ENCODE measurements at places on chromosomes 12 and 14.

- no peak for DNase-seq
Measured at GRCh38 chr14:83300476-83301064, 1766.9 kb upstream of the SEL1L start.

GRCh38 chr12:24906141-24906540 lies 42.8 kb downstream of the BCAT1 start:
- no peak for DNase-seq

- no peak for DNase-seq
Measured at GRCh38 chr14:99148861-99149610, 123.0 kb downstream of the BCL11B start.

GRCh38 chr14:31360919-31361662 lies 59.3 kb downstream of the HEATR5A start:
- no peak for DNase-seq

- DNase-seq: no peak
Measured at GRCh38 chr12:102504280-102504679, 23.9 kb upstream of the IGF1 start.

- no peak for DNase-seq
Measured at GRCh38 chr12:14605401-14605989, 37.8 kb upstream of the PLBD1 start.

DNA sequence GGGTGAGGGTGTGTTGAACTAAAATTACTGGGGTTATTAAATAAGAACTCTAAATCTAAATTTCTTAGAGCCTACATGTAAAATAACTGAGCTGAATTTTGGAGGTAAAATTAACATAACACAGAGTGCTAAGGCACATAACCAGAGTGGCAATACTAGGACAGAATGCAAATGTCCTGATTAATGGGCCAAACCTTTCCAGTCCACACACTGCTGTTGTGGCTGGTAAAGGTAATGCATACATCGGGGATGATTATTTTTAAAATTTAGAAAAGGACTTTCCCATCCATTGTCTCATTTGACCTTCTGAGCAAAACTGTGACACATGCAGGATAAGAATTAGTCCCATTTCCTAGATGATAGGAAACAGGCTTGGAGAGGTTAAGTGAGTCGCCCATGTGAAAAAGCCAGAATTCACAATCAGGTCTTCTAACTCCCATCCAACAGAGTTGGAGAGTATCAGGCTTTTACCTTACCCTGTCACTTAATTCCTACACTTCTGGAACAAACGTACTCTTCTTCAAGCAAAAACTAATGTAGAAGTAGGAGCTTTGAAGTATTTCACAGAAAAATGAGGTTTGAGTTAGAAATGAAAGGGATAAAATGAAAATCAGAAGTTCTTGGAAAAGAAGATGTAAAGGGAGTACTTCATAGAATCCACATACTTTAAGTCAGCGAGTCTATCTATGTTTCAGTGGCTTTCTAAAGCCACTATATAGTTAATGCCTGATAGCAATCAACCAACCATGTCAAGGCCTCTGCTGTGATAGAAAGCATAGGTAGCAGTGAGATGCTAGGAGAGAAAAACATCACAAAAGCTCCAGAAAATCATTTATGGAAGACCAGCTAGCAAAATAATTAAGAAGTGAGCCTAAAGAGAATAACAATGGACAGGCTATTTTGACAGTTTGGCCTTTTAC lies 334.9 kb upstream of the DIO2 start:
- no peak for DNase-seq

GRCh38 chr14:54206516-54206915 lies 190.3 kb upstream of the CDKN3 start:
- peak; percentile 23 for DNase-seq

DNA sequence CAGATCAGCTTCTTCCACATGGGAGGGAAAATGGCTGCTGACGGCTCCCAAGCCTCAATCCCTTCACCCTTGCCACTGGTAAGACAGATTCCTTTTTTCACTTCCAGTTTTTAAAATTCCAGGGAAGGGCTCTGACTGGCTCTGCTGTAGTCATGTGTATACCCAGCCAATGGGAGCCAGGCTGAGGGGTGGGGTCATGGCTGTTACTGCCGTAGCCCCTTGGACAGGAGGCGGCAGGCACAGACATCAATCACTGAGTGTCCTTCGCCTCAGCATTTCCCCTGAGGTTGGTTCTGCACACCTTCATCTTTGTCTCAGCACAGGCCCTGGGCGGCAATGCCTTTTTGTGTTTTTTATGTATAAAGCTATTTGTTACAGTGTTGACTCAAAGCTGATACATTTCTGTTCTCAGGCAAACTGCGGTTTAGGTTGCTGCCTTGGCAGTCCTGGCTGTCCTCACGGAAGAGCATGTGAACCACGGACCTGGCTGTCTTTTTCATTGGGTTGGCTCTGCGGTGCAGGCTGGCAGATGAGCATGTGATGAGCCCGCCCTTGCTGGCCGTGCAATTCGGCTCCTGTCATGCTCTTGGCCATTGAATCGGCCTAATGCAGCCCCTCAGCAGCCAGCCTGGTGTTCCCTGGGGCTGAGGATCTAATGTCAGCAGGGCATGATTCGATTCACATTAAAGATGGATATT lies 74.3 kb downstream of the PPM1A start:
- no peak for DNase-seq

DNA sequence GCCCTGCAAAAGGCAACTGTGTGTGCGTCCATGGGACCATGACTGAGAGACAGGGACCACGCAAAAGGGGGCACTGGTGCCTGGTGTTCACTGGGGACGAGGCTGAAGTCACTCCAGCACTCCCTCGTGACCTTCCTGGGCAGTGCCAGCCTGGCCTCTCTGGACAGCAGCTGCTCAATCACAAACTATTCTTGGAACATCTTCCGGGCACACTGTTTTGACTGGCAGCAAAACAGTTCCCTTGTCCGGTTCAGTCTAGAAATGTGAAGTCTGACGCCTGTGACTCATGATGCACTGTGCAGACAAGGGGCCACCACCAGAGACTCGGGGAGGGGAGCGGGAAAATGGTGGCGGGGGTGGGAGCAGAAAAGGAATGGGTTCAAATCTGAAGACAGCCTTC lies 20.8 kb downstream of the SNRNP35 start:
- no peak for DNase-seq

Data from DMS79 (cell line).